ENCODE measurements at places on chromosomes 2 and 18.

GRCh38 chr2:200184748-200185627 is 121.5 kb upstream of the SPATS2L start:
- no peak for DNase-seq

DNA sequence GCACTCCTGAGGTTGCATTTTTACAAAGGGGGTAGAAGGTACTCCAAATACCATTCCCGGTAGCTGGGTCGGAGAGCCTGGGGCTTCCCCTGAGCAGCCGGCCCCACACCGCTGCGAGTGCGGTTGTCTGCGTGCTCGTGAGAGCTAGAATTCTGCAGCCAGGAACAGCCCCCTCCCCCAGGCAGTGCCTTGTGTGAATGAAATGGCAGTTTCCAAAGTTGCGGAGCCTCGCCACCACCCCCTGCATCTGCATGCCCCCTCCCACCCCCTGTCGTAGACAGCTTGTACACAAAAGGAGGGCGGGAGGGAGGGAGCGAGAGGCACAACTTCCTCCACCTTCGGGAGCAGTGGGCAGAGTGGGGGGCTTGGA is 1.1 kb downstream of the MYCN start:
- DNase-seq, result no peak

DNA sequence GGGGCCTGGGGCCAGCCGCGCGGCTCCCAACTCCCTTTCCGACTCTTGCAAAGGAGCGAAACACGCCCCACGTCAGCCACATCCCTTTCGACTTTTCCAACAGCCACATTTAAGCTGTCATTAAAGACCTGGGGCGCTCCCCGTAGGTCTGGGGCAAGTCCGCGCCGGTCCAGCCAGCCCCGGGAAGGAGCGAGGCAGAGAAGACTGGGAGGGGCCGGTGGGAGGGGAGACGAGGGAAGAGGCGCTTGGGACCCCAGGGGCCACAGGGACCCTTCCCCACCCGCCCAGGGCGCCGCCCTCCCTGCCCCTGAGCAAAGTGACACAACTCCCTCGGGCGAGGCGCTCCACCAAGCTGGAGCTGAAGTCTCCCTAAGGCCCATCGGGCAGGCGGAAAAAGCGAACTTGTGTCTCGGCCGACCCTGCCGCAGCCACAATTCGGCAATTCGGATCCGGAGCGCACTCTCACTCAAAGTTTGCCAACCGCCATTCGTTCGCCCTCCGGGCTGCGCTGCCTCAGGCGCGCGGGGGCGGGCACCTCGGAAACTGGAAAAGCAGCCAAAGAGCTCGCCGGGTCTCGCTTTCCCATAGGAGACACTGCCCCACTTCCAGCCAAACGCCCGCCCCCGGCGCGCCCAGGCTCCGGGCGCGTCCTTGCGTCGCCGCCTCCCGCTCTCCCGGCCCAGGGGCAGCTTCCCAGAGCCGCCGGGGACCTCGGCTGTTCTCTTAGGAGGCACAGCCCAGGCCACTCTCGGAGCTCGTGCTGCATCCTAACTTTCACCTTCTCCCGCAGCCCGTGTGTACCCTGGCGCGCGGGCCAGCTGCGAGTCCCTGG is 1.1 kb upstream of the KCTD1 start:
- peak; percentile 81 for DNase-seq

DNA sequence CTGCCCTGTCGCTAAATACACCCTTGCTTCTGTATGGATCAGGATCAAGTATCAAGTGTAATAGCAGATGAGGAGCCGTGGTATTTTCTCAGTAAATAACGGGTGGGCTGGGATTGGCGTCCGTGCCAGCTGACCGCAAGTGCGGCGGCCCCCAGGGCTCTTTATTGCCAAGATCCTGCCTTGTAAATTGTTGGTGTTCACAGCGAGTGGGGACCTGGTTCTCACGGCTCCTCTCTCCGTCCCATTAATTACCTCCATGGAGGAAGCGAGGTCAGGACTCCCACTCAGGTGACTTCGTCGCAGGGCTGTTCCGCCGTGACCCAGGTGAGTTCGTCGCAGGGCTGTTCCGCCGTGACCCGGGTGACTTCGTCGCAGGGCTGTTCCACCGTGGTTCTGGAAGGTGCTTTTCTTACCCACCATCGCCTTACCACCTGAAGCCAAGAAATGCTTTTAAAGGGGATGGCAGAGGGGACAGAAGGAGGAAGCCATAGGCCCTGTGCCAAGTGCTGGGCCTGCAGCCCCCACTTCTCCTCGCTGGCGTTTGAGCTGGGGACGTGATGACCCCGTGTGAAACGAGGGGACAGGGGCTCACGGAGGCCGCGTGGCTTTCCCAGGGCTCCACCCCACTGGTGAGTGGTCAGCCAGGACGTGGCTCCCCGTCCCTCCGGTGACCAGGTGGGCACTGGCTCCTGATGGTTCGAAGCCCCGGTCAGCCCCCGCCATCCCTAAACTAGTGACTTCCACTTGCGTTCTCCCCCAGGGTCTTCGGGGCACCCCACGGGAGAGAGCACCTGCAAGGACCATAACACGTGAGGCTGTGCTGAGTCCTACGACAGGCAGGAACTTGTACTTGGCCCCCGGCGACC is 118.4 kb downstream of the TWIST2 start:
- no peak for DNase-seq

- no peak for DNase-seq
Observed at GRCh38 chr18:10188971-10189810, 265.2 kb upstream of the APCDD1 start.

DNA sequence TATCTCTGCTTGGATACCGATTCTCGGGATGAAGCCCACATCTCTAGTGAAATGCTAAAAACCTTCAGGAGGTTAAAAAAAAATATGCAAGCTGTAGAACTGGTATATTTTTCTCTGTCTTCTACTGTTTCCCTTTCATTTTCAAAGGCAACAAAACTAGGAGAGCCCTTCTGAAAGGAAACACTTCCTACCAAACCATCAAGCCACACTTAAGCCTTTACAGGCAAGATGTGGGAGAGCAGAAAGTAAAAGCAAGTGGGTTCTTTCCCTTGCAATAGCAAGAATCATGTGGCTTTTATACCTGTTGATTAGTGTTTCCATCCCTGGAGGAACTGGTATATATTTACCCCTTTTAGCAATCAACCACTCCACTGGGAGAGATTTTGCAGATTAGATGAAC is 147.9 kb upstream of the ACAA2 start:
- DNase-seq, result no peak

DNA sequence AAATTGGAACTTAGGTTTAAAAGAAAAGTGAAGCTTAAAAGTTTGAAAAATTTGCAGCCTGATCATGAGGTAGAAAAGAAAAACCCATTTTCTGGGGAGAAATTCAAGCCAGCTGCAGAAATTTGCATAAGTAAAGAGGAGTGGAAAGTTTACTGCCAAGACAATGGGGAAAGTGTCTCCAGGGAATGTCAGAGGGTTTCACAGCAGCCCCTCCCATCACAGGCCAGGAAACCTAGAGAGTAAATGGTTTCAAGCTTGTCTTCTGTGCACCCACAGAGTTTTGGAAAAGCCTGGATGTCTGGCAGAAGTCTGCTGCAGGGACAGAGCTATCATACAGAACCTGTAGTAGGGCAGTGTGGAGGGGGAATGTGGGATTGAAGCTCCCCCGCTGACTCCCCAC is 254.0 kb upstream of the FSIP2 start:
- no peak for DNase-seq

DNA sequence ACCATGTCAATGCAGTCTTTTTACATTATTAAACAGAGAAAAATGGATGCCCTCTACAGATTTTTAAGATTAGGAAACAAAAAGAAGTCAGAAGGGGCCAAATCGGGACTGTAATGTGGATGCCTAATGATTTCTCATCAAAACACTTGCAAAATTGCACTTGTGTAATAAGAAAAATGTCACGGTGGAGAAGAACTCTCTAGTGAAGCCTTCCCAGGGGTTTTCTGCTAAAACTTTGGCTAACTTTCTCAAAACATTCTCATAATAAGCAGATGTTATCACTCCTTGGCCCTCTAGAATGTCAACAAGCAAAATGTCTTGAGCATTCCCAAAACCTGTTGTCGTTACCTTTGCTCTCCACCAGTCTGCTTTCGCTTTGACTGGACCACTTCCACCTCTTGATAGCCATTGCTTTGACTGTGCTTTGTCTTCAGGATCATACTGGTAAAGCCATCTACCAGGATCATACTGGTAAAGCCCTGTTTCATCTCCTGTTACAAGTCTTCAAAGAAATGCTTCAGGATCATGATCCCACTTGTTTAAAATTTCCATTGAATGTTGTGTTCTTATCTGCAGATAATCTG is 226.8 kb downstream of the TNS1 start:
- no peak for DNase-seq

DNA sequence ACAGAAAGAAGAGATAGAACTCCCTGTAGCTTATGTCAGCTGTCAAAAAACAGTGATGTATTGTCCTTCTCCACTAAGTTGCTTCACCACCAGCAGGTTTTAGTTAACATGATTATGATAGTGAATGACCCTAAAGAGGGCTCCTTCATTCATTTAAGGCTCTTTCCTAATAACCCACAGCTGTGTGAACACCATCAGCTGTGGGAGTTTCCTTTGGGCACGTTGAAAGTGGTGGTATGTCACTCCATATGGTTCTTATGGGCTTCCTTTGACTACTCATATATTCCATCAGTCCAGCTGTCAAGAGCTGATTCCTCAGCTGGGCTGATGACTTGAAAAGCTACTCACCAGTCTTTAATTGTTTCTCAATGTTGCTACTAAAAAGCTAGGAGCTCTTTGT is 210.3 kb downstream of the UBE2E3 start:
- DNase-seq, result peak; percentile 8

GRCh38 chr2:46704041-46704440 is 211.6 kb downstream of the MCFD2 start:
- DNase-seq, result no peak

DNA sequence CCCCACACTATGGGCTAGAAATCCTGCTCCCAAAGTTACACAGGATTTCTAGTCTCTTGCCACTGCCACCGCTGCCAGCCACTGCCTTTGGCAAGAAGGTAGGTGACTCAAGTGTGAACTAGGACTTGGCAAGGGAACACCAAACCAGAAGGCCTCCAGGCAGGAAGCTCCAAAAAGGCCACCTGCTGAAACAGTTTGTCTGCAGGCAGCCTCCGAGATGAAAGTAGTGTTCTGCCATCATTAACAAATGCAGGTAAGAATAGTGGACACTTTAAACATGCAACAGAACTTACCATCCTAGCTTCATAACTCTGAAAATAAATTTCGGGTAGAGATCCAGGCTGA is 3.9 kb downstream of the ANKRD44 start:
- DNase-seq, result peak; percentile 71

GRCh38 chr2:143742581-143742980 is 613.4 kb downstream of the ARHGAP15 start:
- DNase-seq, result peak; percentile 36

GRCh38 chr2:235049069-235049468 is 97.3 kb downstream of the SH3BP4 start:
- DNase-seq, result peak; percentile 39

DNA sequence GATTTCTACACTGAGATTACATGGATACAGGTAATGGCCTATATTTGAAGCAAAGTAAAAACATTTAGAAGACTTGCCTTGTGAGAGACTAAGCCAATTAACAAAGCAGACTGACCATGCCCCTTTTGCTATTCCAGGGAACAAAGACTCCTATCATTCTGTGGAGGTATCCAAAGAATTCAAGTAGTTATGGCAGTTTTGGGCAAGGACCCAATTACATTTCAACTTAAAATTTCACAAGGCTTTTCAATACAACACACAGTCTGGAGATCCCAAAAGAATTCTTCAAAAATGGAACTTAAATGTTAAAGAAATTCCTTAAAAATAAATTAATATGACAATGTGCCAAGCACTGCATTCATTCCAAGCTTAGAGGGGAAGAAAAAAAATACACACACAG is 109.2 kb upstream of the CHRNA1 start:
- DNase-seq, result peak; percentile 17

- no peak for DNase-seq
Observed at GRCh38 chr2:230934231-230935129, 9.4 kb upstream of the GPR55 start.

GRCh38 chr18:10239991-10240634 is 214.3 kb upstream of the APCDD1 start:
- DNase-seq, result no peak

DNA sequence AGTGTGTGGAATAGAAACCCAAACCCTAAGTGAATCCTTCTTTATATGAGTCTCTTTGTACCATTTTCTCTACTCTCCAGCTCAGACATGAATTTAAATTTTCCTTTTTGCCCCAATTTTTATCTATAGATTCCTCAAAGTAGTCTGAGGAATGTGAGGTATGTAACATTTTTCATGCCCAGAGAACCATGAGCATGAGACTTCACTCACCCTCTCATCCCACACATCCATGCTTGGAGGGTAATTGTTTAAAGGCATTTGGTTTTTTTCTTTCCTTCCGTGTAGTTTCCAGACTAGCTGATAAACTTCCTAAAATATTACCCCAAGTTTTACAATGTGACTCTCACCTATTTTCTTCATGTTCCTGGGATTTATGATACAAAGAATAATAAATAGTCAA is 2056.8 kb upstream of the CELF4 start:
- peak; percentile 8 for DNase-seq

DNA sequence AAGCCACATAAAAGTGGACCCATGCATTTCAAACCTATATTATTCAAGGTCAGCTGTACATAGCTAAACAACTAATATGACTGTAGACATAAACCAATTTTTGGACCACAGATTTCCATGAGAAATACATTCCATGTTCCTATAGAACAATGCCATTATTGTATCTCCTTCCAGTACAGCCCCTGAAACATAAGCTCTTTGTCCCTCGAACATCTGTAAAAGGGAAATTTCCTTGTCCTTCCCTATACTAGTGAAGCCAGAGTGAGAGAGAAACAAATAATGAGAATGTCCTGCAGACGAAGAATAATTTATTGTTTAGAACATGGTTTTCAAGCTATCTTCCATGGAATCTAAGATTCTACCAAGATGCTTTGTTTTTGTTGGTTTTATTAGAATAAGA is 75.3 kb downstream of the GORASP2 start:
- DNase-seq, result no peak

DNA sequence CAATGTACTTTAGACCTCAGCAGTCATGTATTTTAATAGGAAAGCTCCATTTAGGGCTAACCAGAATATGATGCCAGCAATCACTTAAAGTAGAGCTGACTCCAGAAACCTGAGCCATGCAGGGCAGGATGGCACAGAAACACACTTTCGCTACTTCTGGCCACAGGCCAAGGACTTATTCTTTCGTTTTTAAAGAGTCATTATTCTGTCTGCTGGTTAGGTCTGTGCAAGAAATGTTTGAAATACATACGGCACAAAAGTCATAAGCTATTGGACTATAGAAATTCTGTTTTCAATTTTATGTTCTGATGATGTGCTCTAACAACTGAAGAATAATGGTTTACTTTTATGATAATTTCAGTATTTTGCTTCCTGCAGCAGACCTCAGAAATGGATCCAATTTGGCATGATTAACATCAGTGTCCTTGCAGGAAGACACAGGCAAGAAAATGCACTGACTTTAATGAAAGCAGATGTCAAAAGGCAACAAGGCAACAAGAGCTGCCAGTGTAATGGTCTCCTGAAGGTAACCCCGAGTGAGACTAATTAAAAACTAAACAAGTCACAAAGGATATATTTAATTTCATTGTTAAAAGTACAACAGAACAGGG is 114.4 kb upstream of the CHRNA1 start:
- DNase-seq, result peak; percentile 71

DNA sequence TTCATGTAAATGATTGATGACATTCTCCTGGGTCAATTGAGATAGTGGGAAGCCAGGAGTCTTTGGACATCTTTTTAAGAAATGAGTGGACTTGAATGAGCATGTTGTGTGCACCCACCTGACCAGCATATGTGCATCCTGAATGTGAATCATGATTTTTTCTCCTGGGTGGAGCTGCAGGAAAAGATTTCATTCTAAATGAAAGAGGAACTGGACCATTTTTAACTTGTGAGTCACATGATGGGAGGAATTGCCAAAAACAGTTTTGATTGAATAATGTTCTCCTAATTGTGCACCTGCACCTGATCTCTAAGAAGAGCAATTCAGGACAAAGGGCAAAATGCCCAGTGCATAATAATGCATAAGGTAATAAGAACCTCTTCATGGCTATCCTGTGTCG is 32.3 kb downstream of the COPS8 start:
- DNase-seq, result peak; percentile 61

Measured in GM23248 (cell line).